ENCODE measurements at places on chromosomes 2 and 18.

DNA sequence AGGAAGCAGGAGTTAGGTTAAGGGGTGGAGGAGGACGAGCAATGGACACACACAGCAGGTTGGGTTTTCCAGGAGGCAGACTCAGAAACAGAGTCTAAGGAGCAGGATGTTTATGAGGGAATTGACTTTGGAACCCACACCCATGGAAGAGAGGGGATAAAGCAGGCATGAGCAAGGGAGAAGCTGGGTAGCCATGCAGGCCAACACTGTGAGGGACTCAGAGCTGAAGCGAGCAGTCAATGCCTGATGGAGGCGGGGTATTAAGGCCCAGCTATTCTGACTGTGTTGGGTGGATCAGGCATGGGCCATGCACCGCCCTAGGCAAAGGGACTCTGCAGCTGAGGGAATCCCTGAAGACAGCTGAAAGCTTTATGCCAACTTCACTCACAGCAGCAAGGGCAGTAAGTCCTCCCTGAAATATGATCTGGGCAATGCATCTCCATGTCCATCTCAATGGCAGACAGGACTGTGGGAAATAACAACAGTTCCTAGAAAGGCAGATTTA is 37.6 kb downstream of the TEX51 start:
- DNase-seq: no peak

- DNase-seq: no peak
Observed at GRCh38 chr2:78245394-78246135, 723.4 kb upstream of the LRRTM4 start.

DNA sequence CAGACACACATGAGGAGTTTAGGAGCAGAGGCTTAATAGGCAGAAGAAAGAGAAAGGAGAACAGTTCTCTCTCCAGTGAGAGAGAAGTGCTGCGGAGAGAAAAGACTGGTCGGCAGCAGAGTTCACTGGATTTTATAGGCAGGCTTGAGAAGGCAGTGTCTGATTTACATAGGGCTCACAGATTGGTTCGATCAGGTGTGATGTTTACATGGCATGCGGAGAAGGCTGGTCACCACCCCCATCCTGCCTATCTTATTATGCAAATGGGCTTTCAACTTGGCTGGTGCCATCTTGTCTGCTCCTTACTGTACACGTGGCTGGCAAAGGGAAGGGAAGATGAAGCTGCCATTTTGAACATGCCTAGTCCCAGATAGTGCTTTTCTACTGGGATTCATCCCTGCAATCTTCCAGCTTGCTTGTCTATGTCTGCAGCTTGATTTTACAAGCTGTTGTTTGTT is 113.4 kb downstream of the AP1S3 start:
- no peak for DNase-seq

GRCh38 chr2:60984720-60985119 is 32.8 kb upstream of the PEX13 start:
- DNase-seq: no peak

DNA sequence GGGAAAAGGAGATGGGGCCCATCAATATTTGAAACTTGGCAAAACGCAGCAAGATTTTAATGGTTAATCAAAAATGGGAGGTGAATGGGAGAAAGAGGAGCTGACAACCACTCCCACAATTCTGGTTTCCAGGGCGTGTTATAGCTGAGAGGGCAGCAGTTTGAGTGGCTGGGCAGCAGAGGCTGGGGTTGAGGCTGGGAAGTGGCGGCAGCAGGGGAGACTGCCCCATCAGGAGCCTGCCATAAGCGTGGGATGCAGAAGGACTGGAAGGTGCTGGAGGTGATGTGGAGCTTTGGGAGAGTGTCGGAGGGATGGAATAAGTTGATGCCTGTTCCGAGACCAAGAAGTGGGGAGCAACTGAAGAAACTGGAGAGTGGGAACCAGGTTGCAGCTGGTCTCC is 48.9 kb upstream of the SH3RF3 start:
- DNase-seq: no peak

- no peak for DNase-seq
Observed at GRCh38 chr18:40075616-40076015, 1879.4 kb upstream of the PIK3C3 start.

DNA sequence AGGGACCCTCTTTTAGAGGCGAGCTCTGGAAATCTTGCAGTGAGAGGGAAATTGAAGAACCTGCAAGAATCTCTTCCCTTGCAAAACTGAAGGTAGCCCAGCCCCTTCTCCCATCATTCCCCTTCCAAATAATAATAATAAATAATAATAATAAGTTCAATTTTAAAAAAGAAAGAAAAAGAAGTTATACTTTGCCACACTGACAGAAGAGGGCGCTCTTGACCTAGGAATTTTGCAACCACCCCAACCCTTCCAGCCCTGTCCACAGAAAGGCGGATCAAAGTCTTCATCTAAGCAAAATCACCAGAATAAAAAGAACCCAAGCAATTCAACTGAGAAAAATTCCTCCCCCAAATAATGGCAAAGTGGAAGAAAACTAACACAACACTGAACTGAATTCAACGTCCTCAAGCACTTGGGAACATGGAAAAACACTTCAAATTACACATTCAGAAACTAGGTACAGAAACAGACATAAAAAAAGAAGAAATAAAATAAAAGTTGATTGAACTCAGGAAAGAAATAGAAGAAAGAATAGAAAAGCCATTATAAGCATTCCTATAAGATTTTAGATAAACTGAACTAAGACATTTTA is 98.9 kb upstream of the GLS start:
- no peak for DNase-seq

DNA sequence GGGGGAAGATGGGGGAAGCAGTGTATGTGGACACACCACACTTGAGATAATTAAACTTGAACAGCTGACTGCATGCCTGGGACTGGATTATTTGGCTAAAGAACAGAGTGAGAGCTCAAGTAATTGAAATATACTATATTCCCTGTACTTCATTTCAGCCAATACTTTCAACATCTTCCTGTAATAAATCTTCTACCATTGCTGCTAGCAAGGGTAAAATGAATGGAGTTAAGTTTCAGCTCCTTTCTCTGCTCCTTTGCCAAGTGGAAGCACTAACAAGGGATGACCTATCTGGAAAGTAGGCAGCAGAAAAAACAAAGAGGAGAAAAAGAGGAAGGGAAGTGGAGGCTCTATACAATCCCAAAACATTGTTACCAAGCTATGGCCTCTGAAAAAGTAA is 50.9 kb downstream of the MMADHC start:
- DNase-seq: no peak

GRCh38 chr2:46056541-46056940 is 240.7 kb upstream of the EPAS1 start:
- no peak for DNase-seq

GRCh38 chr2:196168181-196168580 is 3.2 kb downstream of the STK17B start:
- DNase-seq: no peak

GRCh38 chr2:176075481-176075880 is 8.3 kb downstream of the EVX2 start:
- DNase-seq: no peak

GRCh38 chr18:74898965-74899364 is 301.3 kb downstream of the ZNF407 start:
- DNase-seq: no peak

- DNase-seq: peak; percentile 66
Observed at GRCh38 chr18:37450434-37451132, 115.0 kb downstream of the CELF4 start.

DNA sequence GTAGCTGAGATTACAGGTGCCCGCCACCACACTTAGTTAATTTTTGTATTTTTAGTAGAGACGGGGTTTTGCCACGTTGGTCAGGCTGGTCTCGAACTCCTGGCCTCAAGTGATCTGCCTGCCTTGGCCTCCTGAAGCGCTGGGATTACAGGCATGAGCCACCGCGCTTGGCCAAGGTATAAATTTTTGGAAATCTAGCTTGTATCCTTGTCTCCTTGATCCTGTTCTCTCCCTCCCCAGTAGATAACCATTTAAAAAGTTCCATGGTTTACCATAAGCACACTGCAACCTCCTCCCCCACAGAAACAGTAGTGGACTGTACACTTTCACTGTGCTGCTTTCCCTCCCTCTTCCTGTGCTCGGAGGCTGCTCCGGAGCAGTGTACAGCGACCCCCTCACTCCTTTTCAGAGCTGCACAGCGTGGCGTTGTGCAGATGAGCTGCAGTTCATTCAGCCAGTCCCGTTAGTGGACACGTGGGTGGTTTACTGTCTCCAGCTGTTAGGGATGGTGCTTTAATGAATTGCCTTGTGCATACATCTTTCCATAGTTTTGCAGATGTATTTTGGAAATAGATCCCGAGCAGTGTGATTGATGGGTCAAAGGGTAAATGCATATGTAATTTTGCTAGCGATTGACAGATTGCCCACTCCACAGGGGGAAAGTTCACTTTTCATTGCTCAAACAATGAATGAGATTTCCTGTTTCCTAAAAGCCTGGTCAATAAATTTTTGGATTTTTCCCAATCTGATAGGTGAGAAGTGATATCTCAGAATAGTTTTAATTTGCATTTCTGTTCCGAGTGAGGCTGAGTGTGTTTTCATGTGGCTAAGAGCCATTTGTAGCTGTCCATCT is 14.8 kb downstream of the ASB1 start:
- DNase-seq: no peak

GRCh38 chr2:23269747-23270146 is 115.2 kb upstream of the KLHL29 start:
- DNase-seq: no peak

DNA sequence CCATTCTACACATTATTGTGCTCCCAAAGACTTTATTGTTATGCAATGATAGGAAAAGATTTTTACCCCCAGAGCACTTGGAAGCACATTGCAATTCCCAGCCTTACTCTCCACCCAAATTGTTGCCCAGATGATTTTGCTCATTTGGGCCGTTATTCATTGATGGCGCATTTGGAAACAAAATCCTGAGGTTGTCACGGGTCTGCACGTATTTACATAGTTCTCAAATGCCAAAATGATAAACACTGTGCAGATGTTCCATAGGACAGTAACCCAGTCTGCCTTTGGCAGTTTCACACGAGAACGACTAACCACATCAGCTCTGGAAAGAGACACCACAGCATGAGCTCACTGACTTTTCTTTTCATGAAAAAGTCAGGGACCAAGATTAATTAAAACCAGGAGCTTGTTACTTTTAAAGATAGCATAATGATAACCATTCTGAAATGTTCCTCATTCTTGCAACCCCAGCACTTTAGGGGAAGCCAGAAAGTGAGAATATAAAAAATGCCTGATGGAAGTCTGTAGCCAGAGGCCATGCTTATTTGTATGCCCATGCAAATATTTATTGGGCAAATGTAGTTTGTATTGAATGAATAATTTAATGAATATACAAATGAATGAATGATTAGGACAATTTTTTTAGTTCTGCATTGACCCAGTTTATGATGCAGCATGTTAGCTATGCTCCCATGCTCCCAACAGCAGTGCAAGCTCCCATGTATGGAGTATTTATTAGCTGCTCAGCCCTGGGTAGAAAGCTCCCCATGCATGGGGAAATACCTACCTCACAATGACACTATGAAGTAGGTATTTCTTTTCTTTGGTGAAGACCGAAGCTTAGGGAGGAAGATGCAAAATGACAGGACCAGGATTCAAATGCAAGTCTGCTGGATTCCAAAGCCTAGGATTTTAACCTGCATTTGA is 84.6 kb downstream of the MAIP1 start:
- DNase-seq: no peak

DNA sequence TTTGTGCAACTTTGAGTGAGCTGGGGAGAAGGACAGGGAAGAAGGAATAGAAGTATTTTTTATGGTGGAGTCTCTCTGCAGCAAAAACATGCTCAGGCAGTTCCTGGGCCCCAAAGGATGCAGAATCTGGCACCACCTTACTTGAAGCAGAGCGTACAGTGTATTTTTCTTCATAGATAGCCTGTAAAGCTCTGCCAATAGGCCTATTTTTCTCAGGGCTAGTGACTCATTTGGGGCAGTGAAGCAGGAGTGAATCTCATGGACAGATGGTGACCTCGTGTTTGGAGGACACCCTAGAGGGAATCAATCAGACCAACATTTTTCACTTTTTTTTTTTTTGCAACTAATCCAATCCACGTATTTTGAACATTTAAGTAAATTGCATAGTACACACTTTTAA is 268.1 kb upstream of the CXCR4 start:
- DNase-seq: no peak

DNA sequence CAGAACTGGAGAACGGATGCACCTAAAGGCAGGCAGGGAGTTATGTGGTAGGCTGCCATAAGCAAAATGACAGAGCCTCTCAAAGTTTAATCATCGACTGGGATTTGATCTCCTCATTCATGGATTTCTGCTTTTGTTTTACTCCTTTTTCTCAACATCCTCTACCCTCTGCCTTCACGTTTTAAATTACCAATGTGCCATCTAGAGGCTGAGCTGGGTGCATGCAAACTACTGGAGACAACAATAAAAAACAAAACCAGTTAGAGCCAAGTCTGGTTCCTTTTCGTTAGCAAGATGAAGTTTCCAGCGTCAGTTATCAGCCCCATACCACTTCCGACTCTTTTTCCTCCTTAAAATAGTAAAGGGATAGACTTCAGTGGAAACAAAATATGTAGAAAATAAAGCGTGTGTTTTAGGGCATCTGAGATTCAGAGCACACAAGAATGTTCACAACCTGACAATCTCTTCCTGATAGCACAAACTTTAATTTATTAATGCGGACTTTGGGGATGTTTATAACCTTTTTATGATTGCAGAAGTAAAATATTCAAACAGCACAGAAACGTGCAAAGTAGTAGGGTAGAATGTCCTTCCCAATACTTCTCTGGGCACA is 117.0 kb downstream of the LAMA1 start:
- peak; percentile 37 for DNase-seq

GRCh38 chr2:124147552-124147951 is 122.5 kb downstream of the CNTNAP5 start:
- DNase-seq: no peak
